ENCODE measurements at places on chromosomes 12 and 14.
A peak's percentile ranks its signal among the peaks of the same experiment; 100 is the strongest.

DNA sequence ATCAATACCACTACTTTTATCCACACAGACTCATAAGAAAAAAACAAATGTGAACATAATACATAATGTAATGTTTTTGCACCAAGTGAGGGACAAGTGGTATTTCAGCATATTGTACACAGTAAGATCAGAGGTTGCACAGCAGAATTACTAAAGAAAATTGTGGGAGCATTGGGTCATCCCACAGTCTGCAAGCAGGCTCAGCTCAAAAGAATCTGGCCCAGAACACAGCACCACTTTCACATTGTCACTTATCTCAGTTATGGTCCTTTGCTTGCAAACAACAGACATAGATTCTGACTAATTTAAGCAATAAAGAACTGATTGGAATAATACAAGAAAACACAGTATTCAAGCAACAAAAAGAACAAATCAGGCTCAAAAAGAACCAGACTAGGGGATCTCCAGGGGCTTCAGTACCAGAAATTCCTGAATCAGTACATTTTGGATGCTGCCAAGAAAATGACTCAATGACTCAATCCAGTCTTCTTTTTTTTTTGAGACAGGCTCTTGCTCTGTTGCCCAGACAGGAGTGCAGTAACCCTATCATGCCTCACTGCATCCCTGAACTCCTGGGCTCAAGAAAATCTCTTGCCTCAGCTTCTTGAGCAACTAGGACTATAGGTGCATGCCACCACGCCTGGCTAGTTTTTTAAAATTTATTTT is 42.9 kb upstream of the EEA1 start:
- DNase-seq = no peak

GRCh38 chr14:75969126-75969525 is 12.7 kb downstream of the TGFB3 start:
- no peak for DNase-seq

- peak; percentile 21 for DNase-seq
Observed at GRCh38 chr14:72607386-72608130, 286.3 kb downstream of the DPF3 start.

DNA sequence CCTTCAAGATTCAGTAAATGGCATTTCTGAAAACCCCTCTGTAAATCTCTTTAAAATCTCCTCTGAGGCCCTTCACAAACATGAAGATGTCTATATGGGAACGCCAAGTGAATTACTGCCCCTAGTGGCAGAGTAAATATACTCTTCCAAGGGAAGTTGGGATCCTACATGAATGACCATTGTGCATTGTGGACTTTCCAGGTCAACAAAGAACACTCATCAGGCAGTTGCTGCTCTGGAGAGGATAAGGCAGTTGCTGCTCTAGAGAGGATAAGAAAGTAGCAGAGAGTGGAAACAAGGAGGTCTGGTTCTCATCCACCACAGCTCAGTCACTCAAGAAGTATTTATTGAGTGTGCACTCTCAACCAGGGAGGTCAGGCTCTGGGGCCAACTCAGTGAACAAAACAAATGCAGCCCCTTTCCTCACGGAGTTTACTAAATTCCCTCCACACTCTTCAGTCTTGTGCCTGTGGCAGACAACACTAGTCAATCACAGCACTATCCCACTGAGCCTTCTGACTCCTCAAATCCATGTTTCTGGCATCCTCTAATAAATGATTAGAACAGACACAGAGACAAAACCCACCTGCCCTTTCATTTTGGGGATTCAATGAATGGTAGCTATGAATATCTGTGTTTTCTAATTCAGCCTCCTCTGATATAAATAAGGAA is 52.9 kb downstream of the SVOP start:
- no peak for DNase-seq

GRCh38 chr12:24460099-24460498 is 488.8 kb downstream of the BCAT1 start:
- no peak for DNase-seq

DNA sequence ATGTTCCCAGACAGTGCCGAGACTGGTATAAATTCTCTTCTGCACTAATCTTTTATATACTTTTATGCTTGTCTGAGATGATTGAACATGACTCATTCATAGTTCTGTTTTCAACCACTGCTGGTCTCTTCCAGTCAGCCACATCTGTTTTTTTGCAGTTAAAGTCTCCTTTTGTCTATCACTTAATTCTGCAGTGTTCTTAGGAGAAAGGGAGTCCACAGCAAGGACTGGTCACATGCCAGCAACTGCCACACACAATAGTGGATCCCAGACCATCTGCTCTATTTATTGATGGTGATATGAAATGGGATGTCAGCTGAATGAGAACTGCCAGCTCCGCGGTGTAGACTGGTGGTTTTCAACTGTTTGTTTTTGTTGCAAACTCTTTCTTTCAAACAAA is 379.8 kb downstream of the MED13L start:
- no peak for DNase-seq

DNA sequence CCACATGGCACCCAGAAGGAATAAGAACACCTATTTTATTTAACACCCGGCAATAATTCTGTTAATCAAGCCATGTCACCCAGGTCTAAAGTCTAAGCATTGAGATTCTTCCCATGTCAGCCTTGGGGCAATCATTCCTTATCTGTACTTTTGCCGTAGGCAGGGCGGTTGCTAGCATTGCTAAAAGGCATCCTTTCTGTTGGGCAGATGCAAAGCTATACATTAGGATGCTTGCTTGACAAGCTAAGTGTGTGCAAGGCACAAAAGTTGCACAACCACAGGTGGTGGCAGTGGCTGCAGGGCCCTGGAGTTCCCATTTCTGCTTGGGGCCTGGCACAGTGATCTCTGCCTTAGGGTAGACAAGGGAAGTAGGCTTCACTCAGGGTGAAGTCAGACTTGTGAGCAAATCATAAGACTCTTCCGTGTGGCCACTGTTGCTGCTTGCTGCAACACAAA is 12.5 kb upstream of the GALNT6 start:
- DNase-seq = peak; percentile 36

DNA sequence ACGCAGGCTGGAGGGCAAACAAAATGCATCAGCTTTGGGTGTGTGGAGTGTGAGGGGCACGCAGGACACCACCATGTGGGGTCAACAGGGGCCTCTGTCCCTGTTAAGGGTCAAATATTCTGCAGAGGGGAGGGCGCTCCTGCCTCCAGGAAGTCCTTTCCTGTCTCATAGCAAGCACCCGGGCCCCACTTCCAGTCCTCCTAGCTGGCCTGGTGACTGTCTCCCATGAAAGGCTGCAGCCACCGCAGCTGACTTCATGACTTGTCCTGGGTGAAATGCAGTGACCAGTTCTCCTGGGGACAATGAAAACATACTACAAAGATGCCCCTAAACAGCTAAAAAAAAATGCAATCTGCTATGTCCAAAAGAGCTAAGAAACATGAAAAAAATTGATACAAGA is 53.6 kb downstream of the LGMN start:
- DNase-seq = no peak

All from endodermal cell (in vitro differentiated cells).